ENCODE measurements at places on chromosomes 2 and 18.

- peak; percentile 67 for DNase-seq
These were observed 27.5 kb downstream of the SIX2 start for GRCh38 chr2:44981714-44982108.

DNA sequence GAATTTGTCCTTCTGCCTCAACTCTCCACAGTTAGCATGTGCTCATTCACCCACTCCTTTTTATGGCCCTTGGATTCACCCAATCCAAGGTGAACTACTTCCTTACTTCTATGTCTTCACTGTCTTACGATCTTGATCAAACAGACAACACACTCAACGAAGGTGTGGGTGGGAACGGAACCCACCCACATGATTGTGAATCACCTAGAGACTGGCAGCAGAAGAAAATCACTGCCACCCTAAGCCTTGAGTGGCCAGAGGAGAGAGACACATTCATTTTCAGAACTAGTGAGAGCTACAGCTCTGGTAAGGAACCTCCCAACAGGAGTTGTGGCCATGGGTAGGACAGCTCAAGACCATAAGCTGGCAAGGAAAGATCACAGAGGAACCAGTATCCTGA lies 194.3 kb downstream of the PLCL1 start:
- DNase-seq, result no peak

GRCh38 chr18:22210311-22210754 lies 40.9 kb downstream of the GATA6 start:
- DNase-seq, result no peak

DNA sequence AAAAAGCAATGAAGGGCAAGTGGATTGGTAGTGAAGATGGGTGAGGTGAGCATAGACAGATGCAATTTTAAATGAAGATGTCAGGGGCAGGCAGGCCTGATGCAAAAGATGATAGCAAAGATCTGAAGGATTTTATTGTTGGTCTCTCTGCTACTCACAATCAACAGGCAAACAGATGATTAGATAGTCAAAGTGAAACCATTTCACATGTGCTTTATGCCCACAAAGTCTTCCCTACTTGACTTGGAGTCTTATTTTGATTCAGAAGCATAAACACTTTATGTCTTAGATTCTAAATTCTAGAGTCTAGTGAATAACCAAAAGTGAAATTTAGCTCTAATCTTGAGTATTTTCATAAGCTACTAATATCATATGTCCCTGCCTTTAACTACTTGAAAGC lies 153.8 kb upstream of the HNRNPA3 start:
- no peak for DNase-seq

GRCh38 chr18:21903709-21904108 lies 163.1 kb downstream of the MIB1 start:
- DNase-seq, result no peak

- DNase-seq, result no peak
These were observed 44.6 kb downstream of the IRS1 start for GRCh38 chr2:226754821-226755604.

DNA sequence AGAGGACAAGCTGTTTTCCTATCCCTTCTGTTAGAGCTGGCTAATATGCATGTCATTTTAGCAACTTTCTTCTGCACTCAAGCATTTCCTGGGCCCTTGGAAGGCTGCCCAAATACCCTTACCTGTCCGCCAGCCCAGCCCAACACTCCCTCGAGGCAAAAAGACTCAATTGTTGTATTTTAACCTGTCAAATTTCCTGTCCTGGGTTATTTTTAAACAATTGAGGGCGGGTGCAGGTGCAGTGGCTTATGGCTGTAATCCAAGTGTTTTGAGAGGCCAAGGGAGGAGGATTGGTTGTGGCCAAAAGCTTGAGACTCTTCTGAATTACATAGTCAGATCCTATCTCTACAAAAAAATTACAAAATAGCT lies 125.0 kb upstream of the ARHGAP28 start:
- DNase-seq, result no peak

- peak; percentile 37 for DNase-seq
These were observed 45.3 kb downstream of the LRPPRC start for GRCh38 chr2:43950383-43951008.

GRCh38 chr2:178767094-178768060 lies 39.8 kb downstream of the TTN start:
- DNase-seq, result no peak

GRCh38 chr2:152594022-152594766 lies 123.1 kb downstream of the PRPF40A start:
- DNase-seq, result peak; percentile 85

DNA sequence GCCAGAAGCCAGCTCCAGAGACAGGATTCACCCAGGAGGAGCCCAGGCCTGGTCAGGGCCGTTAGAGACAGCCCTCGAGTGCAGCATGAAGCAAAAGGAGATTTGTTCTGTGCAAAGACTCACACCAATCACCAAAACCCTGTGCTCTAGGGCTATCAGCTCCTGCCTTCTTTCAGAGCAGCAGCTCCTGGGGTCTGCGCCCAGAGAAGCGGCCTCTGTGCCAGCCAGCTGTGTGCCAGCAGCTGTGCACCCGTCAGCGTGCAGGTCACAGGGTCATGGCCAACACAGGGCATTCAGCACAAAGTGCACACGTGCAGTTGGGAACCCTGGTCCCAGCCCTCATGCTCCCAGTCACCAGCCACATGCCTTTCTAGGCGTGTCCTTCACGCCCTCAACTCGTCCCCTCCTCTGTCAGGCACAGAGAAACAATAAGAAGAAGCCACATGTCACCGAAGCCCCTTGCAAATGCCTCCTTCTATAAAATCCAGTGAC lies 49.3 kb downstream of the ZNF516 start:
- DNase-seq, result no peak

DNA sequence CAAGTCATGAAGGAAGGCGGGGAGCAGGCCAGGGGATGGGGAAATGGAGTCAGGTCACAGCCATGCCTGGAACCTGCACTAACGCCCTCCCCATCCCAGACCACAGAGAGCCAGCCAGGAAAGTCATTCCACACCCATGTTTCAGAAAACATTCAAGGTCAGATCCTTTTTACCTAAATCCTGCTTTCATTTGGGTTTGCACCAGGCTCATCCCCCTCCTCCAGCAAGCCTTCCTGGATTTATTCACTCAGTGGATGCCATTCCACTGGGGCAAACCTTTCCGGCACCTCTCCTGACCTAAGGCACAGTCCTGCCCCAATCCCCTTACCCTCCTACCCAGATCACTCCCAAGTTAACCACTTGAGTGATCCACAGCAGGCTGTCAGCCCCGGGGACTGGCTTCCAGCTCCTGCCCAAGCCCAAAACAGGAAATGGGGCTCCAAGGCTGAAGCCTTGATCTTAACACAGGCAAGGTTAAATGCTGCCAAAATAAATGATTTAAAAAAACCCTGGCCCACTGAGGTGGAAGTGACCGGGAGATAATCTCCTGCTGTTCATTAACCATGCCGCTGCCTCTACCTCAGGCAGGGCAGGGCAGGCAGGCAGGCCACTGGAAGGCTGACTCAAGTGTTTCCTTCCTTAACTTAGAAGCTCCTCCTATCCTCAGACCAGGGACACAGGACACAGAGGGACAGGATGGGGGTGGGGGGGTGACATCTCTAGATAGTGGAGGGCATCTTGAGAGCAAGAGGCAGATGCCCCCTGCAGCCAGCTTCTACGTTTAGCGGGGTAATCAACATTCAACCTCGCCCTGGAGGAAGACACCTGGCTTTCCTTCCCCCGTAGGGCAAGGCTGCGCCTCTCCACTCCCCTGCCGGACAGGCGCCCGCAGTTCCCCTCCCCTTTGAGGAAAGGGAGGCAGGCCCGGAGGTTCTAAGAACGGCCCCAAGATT lies 1.4 kb downstream of the RAB11FIP5 start:
- peak; percentile 9 for DNase-seq

DNA sequence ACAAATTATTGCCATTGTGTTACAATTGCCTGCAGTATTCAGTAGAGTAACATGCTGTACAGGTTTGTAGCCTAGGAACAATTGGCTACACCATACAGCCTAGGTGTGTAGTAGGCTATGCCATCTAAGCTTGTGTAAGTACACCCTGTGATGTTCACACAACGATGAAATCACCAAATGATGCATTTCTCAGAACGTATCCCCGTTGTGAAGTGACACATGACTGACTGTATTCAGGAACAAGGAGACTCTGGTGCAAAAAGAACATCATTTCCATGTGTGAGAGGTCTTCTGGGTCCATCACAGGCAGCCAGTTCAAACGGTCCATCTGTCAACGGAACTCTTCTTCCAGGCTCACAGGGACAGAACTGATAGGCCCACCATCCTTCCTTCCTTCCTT lies 263.7 kb downstream of the ANAPC1 start:
- DNase-seq, result no peak

DNA sequence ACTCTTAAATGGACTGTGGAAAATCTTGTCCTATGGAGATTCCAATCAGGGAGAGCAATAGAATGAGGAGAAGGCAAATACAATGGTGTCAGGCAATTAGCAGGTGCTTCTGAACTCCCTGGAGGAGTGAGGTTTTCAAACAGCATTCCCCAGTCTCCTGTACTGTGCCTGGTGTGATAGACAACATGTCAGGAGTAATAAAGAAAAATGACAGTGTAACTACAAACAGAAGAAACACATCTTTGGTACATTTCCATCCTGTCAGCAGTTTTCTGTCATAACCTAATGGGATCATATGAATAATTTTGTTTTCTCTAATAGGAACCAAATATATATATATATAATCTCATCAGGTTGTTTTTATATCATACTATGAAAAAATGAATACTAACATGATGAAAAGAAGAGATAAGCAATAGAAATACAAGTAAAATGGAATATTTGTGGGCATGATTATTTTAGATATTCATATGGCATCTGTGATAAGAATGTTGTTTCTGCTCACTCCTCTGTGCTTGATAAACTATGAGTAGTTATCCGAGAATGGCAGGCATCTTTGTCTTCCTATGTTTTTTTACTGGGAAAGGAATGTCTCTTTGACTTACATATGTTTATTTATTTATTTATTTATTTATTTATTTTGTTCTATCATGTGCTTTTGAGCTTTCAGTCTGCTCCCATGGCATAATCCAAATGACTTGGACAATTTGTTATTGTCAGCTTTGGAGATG lies 441.7 kb downstream of the TXNL1 start:
- DNase-seq, result no peak

GRCh38 chr18:44682201-44682870 lies 1.6 kb downstream of the SETBP1 start:
- DNase-seq, result no peak

DNA sequence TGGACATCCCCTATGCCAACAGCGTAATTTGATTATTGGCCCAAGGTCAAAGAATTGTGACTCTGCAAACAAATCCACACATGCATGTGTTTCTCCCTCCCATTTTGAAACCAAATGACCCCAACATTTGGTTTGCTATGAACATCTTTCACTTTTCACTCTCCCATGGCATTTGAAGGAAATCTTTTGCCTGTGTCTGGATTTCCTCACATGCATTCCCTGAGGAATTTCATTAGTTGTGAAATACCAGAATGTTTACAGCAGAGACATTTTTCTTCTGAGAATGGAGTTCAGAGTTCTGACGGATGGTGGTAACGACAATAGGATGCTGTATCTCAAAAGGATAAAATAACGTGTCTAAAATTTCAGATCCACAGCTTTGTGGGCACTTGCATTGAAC lies 60.3 kb upstream of the LMAN1 start:
- DNase-seq, result no peak

- DNase-seq, result no peak
These were observed 1155.8 kb upstream of the CHAC2 start for GRCh38 chr2:52611759-52612158.

DNA sequence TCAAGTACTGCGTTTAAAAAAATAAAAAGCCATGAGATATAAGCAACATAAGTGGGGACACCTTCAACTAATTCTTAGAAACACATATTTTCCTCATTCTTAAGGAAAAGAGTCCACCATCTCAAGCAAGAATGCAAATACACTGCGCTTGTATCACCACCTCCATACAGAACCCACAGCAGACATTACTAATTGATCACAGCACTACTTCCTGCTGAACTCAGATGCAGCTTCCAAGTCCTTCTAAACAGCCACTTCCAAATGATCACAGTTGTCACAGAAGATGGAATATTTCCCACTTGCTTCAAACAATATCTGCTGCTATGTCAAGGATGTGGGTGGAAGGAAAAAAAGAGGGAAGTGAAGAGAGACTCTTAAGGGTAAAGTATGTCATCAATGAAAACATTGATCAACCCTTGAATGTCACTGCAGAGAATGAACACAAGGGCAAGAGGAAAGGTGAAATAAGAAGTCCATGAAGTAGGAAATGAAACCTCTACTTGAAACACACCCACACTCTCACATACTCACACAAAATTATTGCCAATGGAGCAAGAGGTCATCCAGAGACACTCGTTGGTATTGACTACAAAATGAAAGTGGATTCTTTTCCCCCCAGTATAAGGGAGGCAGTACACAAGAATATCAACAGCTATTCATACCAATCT lies 22.1 kb downstream of the TGFA start:
- DNase-seq, result peak; percentile 56

- DNase-seq, result peak; percentile 28
These were observed 7.0 kb upstream of the SP5 start for GRCh38 chr2:170707821-170708795.

GRCh38 chr18:79523206-79523735 lies 127.5 kb downstream of the NFATC1 start:
- DNase-seq, result no peak

DNA sequence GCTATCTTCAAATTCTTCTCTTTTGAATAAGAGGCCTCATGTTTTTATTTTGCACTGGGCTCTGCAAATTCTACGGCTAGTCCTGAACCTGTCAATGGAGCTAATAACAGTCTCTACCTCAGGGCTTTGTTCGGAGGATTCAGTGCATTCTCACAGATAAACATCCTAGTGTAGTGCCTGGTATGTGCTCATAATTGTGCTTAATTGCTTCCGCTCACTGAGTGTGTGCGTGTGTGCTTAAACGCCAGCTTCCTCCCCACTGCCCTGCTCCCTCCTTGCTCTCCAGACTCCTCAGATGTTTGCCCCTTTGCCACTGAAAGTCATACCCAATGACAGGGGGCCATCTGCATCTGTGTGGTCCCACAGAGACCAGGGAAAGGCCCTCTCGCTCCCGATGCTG lies 6.7 kb downstream of the GYPC start:
- DNase-seq, result no peak

- no peak for DNase-seq
These were observed 42.9 kb downstream of the STON1 start for GRCh38 chr2:48572816-48573215.

GRCh38 chr18:59968583-59968982 lies 68.8 kb downstream of the PMAIP1 start:
- DNase-seq, result no peak

- no peak for DNase-seq
These were observed 347.5 kb downstream of the ZNF804A start for GRCh38 chr2:184945824-184946223.

DNA sequence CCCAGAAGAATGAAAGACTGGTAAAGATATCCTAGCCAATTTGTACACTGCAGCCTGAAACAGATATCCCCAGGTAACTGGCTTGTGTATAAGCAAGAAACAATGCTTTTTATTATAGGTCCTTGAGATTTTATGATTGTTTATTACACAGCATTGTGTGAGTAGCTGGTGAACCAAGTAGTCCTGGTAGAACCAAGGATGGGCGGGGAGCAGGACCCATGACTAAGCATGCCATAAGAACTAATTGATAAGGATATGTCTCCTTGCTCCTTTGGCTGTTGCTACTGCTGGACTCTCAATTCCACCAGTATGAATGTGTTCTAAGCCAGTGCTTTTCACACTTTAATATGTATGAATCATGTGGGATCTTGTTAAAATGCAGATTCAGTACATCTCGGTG lies 12.3 kb upstream of the ALMS1 start:
- no peak for DNase-seq

- DNase-seq, result no peak
These were observed 158.1 kb downstream of the DDX1 start for GRCh38 chr2:15749460-15750432.

- no peak for DNase-seq
These were observed 983.2 kb upstream of the CDH2 start for GRCh38 chr18:29160170-29160569.

GRCh38 chr2:60091894-60092293 lies 461.6 kb downstream of the BCL11A start:
- DNase-seq, result no peak
